ENCODE measurements at places on chromosomes 7 and 10.

GRCh38 chr7:741850-742249 lies 14.8 kb upstream of the PRKAR1B start:
- DNase-seq: no peak

DNA sequence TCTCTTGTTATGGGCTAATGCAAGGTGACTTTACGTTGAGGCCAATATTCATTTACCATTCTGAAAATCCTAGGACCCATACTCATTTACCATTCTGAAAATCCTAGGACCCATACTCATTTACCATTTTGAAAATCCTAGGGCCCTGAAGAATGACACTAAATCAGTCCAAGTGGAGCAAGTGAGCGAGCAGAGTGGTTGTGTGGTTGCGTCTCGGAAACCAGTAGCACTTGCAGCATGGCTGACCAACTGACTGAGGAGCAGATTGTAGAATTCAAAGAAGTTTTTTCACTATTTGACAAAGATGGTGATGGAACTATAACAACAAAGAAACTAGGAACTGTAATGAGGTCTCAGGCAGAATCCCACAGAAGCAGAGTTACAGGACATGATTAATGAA lies 6.9 kb downstream of the SAR1A start:
- DNase-seq: no peak

DNA sequence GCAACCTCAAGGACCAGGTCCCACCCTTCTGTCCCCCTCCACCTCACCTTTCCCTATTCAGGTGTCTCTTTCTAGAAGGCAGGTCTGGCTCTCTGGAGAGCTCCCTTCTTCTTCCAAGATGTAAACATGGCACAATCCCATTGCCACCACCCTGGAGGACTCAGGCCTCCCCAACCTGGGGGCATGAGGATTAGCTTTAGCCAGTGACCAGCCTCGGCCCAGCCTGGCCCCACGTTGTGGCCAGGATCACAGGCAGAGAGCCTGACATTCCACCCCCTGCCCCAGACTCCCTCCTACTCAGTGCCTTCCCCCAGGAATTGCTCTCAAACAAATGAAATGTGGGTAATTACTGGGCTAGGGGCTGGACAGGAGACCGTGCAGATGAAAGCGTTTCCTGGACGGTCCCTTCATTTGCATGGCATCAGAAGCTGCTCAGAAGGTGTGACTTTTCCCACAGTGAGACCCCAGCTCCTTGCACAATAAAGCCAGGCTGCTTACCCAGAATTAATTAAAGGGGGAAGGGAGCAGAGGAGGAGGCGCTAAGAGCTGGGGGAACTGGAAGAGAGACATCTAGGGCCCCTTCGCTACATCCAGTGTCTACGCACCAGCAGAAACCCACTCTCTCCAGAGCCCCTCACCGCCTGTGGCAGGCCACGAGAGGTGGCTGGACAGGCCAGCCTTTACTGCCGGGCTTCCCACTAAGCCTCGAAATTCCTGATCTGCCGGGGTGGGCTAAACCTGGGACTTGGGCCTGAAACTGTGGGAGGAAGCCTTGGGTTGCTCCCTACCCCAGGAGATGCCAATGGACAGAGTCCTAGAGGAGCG lies 7.7 kb downstream of the FGF8 start:
- DNase-seq: no peak

DNA sequence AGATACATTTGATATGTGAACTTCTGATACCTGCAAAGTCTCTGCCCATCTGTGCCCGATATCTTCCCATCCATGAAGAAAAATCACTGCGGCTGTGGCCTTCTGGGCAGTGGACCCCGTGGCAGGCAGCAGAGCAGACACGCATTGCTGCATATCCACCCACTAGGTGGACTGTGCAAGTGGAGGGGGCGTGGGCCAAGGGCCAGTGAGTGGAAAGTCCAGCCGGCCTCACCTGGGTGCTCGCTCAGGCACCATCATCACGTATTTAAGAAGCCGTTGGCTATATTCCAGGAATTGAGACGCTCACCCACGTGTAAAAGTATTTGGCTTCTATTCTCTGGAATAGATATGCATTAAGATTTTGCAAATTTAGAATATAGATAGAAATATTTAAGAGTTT lies 30.8 kb upstream of the SLC13A1 start:
- no peak for DNase-seq

DNA sequence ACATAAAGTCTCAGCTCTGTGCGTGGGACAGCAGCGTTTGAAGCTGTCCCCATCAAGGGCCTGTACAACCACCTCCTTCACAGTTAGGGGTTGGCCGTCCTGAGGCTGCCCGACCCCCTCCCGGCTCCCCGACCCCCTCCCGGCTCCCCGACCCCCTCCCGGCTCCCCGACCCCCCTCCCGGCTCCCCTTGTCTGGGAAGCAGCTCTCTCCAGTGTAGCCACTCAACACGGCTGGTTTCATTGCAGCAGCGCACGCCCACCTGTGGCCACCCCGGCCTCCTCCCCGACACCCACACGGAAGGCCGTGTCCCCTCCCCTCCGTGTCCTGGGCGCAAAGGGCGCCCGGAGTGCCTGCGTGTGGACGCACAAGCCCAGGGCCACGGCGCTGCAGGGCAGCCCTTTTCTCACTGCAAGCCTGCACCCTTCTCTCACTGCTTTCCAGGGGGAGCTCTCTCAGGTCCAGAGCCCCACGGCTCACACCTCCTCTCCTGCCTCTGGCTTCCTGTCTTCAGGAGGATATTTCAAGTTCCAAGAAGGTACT lies 20.9 kb upstream of the FAM20C start:
- no peak for DNase-seq

GRCh38 chr7:20352573-20353306 lies 22.0 kb downstream of the ITGB8 start:
- DNase-seq: no peak

- DNase-seq: no peak
Measured at GRCh38 chr7:70699271-70699670, 432.7 kb upstream of the GALNT17 start.

DNA sequence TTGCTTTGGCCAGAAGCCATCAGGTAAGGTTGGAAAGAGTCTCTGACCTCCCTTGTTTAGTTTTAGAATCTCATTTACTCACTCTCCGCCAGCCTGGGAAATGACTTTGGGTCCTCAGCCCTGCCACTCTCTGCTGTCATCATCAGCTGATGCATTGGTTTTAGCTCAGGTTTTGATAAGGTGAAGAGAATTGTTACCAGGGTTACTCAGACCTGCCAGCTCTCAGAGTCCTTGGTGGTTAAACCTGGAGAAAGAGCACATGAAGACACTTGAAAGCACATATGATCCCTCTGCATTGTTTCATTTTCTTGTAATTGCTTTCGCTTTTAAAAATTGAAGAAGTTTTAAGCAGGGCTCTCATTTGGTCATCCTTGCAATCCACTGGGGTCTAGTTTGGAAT lies 4.0 kb upstream of the CROT start:
- no peak for DNase-seq

- peak; percentile 78 for DNase-seq
Measured at GRCh38 chr7:139708541-139708940, 69.3 kb downstream of the HIPK2 start.

DNA sequence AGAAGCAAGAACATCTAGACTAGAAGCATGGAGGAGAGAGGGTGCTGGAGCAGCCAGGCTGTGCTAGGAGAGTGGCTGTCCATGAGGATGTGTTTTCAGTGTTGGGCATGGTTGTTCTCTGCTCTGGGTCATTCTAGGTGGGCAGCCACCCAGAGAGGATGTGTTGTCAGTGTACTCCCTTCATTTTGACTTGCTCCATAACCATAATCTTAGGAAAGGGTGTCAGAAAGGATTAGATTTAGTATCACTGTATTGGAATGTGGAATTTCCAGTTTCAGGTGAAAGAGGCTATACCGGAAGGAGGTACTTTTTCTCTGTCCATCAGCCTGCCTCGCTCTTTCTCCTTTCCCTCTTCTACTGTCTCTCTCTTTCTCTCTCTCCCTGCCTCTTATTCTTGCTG lies 474.5 kb upstream of the PODXL start:
- no peak for DNase-seq

GRCh38 chr7:76142861-76143260 lies 58.8 kb upstream of the SRRM3 start:
- no peak for DNase-seq

DNA sequence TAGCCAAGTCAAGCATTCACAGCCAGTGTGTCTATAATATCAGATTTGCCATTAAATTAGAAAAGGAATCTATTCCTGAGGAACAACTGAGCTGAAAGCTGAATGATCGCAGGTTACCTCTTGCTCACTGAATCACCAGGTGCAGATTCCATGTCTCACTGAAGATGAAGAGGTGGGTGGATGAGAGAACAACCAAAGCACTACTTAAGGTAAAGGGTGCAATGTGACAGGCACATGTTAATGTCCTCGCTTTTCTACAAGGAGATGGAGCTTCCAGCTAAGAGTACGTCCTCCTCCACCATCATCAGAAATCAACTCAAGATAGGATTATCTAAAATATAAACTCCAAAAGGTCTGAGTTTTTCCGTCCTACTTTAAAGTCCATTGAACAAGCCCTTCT lies 4.6 kb downstream of the SORCS1 start:
- DNase-seq: no peak

DNA sequence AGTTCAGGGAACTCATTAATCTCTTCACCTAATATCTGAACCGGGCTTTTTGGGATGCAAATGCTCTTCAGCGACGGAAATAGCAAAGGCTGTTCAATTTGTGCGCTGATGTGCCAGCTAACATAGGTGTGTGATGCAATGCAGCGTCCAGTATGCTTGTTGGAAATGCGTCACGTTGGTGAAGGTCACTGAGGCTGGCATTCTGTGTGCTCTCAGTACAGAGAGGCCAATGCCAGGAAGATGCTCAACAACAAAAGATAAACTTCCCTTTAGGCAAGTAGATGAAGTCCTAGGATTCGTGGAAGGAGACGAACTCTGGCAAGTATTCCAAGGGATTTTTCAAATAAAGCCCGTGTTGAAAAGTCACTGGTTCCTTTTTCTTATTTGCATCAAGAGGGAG lies 649.5 kb upstream of the MKI67 start:
- no peak for DNase-seq

GRCh38 chr10:97583476-97583875 lies 713 bp upstream of the HOGA1 start:
- no peak for DNase-seq

DNA sequence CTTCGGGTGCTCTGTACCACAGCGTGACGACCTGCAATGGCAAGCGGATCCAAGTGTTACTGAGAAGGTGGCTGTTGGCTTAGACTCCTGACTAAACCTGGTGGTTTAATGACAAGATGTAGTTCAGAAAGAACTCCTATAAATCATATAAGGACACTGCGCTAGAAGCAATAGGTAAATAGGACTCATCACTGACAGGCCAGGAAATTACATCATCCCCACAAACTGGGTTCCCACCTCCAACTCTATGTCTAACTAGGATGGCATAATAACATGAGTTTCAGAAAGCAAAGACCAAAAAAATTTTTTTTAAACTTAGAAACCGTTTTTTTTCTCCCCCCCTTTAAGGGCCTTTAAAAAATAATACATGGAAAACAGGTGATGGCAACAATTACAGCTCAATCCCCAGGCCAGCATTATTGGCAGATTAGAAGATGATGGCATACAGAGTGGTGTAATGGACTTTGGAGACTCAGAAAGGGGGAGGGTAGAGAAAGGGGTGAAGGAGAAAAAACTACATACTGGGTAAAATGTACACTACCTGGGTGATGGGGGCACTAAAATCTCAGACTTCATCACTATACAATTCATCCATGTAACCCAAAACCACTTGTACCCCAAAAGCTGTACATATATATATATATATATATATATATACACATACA lies 81.4 kb upstream of the FAM133B start:
- no peak for DNase-seq

GRCh38 chr10:119348106-119348505 lies 140.7 kb downstream of the GRK5 start:
- no peak for DNase-seq

- DNase-seq: no peak
Measured at GRCh38 chr10:123858907-123859652, 32.5 kb downstream of the CPXM2 start.

DNA sequence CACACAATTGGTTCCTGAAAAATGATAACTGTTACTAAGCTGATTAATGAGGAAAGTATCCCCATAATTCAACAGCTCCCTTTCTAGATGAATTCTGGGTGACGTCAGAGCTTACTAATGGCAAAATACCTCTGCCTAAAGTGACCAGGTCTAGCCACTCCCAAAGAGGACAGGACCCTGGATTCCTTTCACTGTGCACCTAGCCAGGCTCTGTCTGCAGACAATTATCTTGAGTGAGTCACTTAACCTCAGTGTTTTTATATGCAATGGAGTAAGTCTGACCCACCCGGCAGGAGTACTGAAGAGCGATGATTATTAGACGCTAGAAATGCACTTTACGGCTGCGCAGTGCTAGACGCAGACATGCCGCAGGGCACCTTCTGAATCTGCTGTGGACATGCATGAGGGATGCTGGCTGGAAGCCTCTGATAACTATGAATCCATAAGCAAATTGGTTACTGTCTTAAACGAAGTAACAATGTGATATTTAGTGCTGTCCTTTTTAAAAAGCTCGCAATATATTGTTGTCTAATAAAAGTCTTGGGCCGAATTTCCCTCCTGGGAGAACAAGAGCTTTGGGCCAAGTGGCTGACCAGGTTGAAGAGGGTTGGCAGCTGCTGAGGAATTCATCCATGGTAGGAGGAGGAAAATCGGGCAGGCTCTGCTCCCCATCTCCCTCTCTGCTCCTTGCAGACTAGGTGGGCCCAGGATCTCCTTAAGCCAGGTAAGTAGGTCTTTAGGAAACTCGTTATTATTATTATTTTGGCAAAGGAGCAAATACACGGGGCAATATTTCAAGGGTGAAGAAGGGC lies 4.6 kb upstream of the INPP5A start:
- DNase-seq: no peak

DNA sequence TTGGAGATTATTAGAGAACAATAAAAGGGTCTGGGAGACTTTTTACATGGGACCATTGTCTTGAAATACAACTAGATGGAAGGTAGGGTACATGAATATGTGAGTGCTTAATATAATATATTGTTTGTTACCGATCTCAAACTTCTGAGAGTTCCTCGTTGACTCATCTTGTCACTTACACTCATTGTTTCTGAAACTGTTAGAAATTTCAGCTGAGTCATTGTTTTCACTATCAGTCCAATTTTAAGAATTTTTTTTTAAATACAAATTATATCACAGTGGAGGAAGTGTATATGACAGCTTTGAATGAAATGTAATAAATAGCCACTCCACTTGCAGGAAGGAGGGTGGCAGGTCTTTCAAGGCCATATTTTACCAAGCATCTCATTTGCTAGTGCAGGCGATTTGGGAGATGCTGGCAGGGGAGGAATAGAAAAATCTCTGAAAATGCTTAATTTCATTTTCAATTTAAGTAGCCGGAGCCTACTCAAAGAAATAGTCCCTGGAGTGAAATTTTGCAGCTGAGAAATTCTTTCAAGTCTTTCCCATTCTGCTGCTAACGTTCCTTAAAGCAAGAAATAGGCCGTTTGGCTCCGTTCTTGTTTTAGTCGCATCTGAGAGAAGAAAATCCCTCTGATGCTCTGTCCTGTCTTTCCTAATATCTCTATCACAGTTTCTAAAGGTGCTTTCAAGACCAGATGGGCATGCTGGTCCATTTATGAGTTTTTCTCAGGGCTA lies 1404.2 kb upstream of the CELF2 start:
- no peak for DNase-seq
